Naive thymus-derived CD4-positive, alpha-beta T cell (primary cell): ENCODE measurements at places on chromosomes 7 and 10.
A peak's percentile ranks its signal among the peaks of the same experiment; 100 is the strongest.

DNA sequence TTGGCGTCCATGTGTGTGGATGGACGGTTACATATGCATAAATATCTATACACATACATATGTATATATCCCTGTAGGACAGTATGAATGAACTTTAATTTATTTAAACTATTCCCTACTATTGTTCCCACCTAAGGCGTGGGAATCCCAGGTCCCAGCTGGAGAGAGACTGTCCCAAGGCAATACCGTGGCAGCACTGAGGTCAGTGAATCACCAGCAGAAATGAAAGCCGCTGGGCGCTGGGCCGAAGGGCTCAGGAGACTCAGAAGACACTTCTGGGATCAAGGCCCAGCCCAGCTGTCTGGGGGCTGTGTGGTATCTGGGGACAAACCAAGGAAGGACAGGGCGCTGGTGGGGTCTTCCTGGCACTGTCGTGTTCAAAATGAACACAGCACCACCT lies 49.6 kb upstream of the MYL10 start:
- no peak for DNase-seq
- no peaks in the 10 kb centered on the region for H3K27me3 ChIP-seq
- H3K4me3 ChIP-seq = no peak overlapping the region
- H3K27ac ChIP-seq = no peak overlapping the region
- H3K36me3 ChIP-seq = no peaks in the 10 kb centered on the region
- H3K4me1 ChIP-seq = no peaks in the 10 kb centered on the region

GRCh38 chr7:1848911-1849311 lies 178.8 kb downstream of the ELFN1 start:
- peaks cover 81% of the 10 kb centered on the region for H3K36me3 ChIP-seq
- no peak overlapping the region for H3K4me3 ChIP-seq

GRCh38 chr10:100009283-100009792 lies 409 bp downstream of the DNMBP start:
- peaks cover 10% of the 10 kb centered on the region for H3K4me1 ChIP-seq
- H3K27me3 ChIP-seq = no peaks in the 10 kb centered on the region
- no peak overlapping the region for H3K27ac ChIP-seq

GRCh38 chr7:77327067-77327931 lies 88.8 kb downstream of the GSAP start:
- no peaks in the 10 kb centered on the region for H3K36me3 ChIP-seq
- H3K27ac ChIP-seq = no peak overlapping the region
- no peak overlapping the region for H3K4me3 ChIP-seq
- no peak for DNase-seq
- no peaks in the 10 kb centered on the region for H3K27me3 ChIP-seq
- H3K4me1 ChIP-seq = peaks cover 18% of the 10 kb centered on the region

- DNase-seq = no peak
- no peaks in the 10 kb centered on the region for H3K4me1 ChIP-seq
- H3K27ac ChIP-seq = no peak overlapping the region
- no peaks in the 10 kb centered on the region for H3K27me3 ChIP-seq
- no peak overlapping the region for H3K4me3 ChIP-seq
- no peaks in the 10 kb centered on the region for H3K36me3 ChIP-seq
These were observed 247.5 kb downstream of the MTERF1 start for GRCh38 chr7:91633013-91633441.

GRCh38 chr7:147639037-147639436 lies 951.5 kb upstream of the C7orf33 start:
- no peak overlapping the region for H3K27ac ChIP-seq
- no peaks in the 10 kb centered on the region for H3K4me1 ChIP-seq
- H3K4me3 ChIP-seq = no peak overlapping the region
- no peaks in the 10 kb centered on the region for H3K36me3 ChIP-seq
- no peak for DNase-seq

DNA sequence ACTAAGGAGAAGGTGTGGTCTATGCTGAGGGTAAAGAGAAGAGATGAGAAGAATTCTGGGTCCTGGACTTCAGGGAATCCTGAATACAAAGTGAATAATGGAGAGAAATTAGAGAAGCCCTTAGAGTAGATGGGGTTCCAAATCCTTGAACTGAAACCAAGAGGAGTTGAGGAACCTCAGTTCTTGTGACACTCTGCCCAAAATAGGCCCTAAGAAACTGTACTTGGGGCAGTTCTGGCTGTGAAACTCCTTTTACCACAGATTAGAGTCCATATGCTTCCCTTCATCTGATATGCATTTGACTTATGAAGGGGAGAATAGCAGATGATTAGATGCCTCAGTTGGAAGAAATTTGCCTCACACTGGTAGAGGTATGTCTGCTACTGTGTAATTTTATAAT lies 19.0 kb downstream of the TES start:
- no peak overlapping the region for H3K4me3 ChIP-seq
- no peaks in the 10 kb centered on the region for H3K36me3 ChIP-seq
- H3K27ac ChIP-seq = peak overlapping the region; percentile 19
- H3K27me3 ChIP-seq = no peaks in the 10 kb centered on the region
- no peak for DNase-seq

GRCh38 chr10:12191715-12192114 lies 4.0 kb downstream of the NUDT5 start:
- no peak overlapping the region for H3K4me3 ChIP-seq
- H3K27ac ChIP-seq = no peak overlapping the region
- no peaks in the 10 kb centered on the region for H3K36me3 ChIP-seq
- H3K4me1 ChIP-seq = peaks cover 9% of the 10 kb centered on the region
- no peaks in the 10 kb centered on the region for H3K27me3 ChIP-seq

- H3K4me3 ChIP-seq = no peak overlapping the region
- no peaks in the 10 kb centered on the region for H3K27me3 ChIP-seq
- H3K27ac ChIP-seq = no peak overlapping the region
These were observed 5.8 kb downstream of the DKK1 start for GRCh38 chr10:52319926-52320325.

GRCh38 chr7:93651603-93652159 lies 77.2 kb upstream of the CALCR start:
- H3K4me3 ChIP-seq = no peak overlapping the region
- H3K4me1 ChIP-seq = no peaks in the 10 kb centered on the region
- H3K27ac ChIP-seq = no peak overlapping the region

DNA sequence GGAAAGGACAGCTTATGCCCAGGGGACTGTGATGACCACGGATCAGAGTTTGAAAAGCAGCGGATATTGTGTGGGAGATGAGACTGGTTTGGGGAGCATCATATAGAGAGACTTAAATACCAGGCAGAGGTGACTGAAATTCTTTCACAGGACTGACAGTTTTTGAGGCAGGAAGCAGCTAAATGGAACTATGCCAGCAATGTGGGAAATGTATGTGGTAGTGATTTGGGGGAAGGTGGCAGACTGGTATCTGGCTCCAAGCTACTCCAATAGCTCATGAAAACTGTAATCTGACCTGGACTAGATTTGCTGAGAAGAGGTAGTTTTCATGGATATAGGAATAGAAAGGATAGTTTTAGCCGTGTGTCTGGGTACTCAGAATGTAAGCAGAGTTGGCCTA lies 592.6 kb downstream of the REEP3 start:
- no peaks in the 10 kb centered on the region for H3K4me1 ChIP-seq
- no peaks in the 10 kb centered on the region for H3K27me3 ChIP-seq
- DNase-seq = no peak
- H3K27ac ChIP-seq = no peak overlapping the region
- H3K36me3 ChIP-seq = no peaks in the 10 kb centered on the region

GRCh38 chr7:136845899-136846465 lies 22.5 kb upstream of the CHRM2 start:
- no peaks in the 10 kb centered on the region for H3K4me1 ChIP-seq
- DNase-seq = no peak
- no peak overlapping the region for H3K4me3 ChIP-seq
- no peak overlapping the region for H3K27ac ChIP-seq
- no peaks in the 10 kb centered on the region for H3K27me3 ChIP-seq

DNA sequence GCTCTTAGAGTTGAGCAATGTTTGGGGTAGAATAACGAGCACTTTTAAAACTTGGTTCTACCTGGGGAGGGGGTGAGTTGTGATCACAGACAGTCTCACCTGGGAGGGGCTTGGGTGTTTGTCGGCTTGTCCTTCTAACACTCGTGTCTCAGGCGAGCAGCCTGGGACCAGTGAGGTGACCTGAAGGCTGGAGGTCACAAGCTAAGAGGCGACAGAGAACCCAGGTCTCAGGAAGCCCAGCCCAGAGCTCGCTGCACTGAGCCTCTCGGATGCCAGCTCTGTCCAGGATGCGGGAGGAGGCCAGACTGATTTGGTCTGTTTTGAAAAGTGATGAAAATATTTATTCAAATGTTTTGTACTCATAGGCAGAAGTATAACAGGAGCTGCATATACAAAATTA lies 11.8 kb downstream of the HTRA1 start:
- H3K4me1 ChIP-seq = no peaks in the 10 kb centered on the region
- no peak overlapping the region for H3K4me3 ChIP-seq
- H3K27me3 ChIP-seq = no peaks in the 10 kb centered on the region

- no peaks in the 10 kb centered on the region for H3K36me3 ChIP-seq
- no peaks in the 10 kb centered on the region for H3K27me3 ChIP-seq
- H3K4me1 ChIP-seq = no peaks in the 10 kb centered on the region
- H3K4me3 ChIP-seq = no peak overlapping the region
These were observed 299.9 kb downstream of the AUTS2 start for GRCh38 chr7:69898189-69898588.

DNA sequence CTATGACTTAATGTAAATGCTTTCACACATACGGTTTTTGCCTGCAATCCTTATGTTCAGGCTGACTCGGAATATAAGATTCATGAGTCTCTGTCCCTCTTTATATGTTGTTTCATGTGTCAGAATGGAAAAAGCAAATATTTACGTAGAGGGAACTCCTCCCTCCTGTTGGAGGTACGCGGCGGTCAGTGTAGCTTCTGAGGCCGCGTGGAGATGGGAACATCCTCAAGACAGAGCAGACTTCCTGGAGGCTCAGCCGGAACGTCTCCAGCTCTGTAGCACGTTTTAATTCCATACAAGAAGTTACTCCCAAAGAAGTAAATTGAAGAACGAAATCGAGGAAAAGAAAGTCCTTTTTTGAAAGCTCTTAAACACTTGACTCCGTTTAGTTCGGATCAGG lies 248.3 kb downstream of the EBF3 start:
- DNase-seq = no peak
- no peaks in the 10 kb centered on the region for H3K27me3 ChIP-seq
- H3K27ac ChIP-seq = no peak overlapping the region
- no peak overlapping the region for H3K4me3 ChIP-seq
- no peaks in the 10 kb centered on the region for H3K36me3 ChIP-seq

DNA sequence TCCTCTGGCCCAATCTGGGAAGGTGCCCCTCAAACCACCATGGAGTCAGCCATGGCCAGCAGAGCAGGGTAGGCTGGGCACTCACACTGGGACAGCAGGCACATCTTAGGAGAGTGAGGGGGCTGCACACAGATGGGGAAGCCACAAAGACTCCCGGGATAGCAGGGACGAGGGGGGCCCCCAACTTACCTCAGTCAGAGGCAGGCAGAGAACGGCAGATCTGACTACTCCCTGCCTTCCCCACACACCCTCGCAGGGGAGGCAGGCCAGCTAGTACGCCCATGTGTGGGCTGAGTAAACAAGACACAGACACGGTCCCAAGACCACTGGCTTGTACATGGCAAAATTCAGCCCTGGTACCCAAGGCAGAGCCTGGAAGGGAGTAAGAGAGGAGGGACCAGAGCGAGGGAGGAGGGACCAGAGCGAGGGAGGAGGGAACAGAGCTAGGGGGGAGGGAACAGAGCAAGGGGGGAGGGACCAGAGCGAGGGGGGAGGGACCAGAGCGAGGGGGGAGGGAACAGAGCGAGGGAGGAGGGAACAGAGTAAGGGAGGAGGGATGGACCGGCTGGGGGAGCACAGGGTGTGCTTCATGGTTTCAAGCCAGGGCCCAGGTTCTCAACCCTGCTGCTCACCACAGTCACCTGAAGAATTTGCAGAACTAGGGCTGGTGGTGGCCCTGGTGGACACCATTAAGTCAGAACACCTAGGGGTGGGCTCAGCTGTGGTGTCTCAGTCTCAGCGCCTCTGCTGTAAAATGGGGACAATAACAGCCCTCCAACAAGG lies 73.8 kb downstream of the RGS10 start:
- no peaks in the 10 kb centered on the region for H3K4me1 ChIP-seq
- no peaks in the 10 kb centered on the region for H3K36me3 ChIP-seq
- H3K27ac ChIP-seq = no peak overlapping the region

DNA sequence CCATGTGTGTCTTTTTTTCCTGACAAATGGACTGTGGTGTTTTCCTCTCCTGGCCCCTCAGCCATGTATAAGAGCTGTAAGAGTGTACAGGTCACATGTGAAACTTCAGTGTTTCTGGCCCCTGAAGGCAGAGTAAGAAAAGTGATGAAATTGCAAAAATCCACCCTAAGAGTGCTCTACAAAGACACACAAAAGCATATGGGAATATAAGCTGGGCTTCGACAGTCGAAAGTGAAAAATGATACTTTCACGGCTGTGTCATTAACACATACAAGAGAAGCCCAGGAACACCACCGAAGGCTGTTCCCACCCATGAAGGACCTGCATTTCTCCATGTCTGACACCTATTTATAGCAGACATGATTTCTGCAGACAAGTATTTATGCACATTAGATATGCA lies 192.2 kb downstream of the PARD3 start:
- no peaks in the 10 kb centered on the region for H3K27me3 ChIP-seq
- H3K4me1 ChIP-seq = no peaks in the 10 kb centered on the region
- H3K36me3 ChIP-seq = no peaks in the 10 kb centered on the region
- DNase-seq = no peak
- no peak overlapping the region for H3K27ac ChIP-seq

GRCh38 chr7:27737616-27738015 lies 2.3 kb upstream of the TAX1BP1 start:
- H3K27me3 ChIP-seq = no peaks in the 10 kb centered on the region
- no peak for DNase-seq
- H3K27ac ChIP-seq = no peak overlapping the region
- H3K4me1 ChIP-seq = peaks cover 6% of the 10 kb centered on the region

- DNase-seq = no peak
- H3K36me3 ChIP-seq = peaks cover 3% of the 10 kb centered on the region
- H3K4me1 ChIP-seq = no peaks in the 10 kb centered on the region
- no peak overlapping the region for H3K27ac ChIP-seq
These were observed 4.0 kb upstream of the FAM53B start for GRCh38 chr10:124748166-124748565.

DNA sequence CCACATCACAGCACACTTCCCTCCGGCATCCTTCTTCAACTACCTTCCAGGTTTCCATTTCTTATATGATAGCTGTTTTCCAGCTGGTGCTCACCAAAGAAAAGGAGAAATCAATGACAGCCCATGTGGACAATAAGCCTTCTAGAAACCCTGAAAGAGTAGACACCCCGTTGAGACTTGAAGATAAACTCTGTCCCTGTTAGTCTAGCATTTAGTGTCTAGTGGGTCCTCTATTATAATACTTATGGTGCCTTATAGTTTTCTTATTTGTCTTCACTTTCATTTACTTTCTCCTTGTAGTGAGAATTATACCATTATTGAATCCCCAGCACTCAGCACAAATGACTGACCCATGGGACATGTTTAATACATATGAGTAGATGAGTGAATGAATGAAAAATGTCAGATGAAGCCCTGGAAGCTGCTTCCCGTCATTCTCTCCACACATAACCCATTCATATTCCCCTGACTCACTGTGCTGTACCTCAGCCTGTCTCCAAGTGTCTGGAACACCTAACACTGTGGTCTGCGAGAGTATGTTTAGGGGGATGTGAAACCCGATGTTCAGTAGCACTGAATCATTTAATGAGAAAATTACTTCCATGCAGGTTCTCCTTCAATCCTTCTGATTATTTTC lies 377.6 kb downstream of the GPR158 start:
- H3K4me1 ChIP-seq = no peaks in the 10 kb centered on the region
- no peak overlapping the region for H3K4me3 ChIP-seq
- no peaks in the 10 kb centered on the region for H3K27me3 ChIP-seq
- no peaks in the 10 kb centered on the region for H3K36me3 ChIP-seq
